ENCODE measurements at places on chromosomes 6 and 20.
A peak's percentile ranks its signal among the peaks of the same experiment; 100 is the strongest.

- no peak for DNase-seq
Observed at GRCh38 chr6:17938901-17939300, 48.5 kb downstream of the KIF13A start.

DNA sequence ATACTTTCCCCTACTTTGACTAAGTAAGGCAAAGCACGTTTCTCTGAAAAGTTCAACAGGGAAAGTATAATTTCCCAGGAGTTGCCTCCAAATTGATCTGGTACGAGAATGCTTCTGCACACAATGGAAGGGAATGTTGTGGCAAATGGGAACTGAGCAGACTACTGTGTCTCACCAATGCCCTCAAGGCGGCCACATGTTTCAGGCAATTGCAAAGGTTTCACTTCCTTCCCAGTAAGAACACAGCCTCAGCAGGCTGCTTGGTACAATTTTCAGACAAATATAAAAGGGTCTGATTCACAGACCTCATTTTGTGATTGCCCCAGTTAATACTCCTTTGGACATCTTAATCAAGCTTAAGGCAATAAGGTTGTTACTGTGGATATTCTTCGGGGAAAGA, 71.2 kb downstream of the KIAA0319 start:
- no peak for DNase-seq

GRCh38 chr6:73694711-73695411, 1.1 kb upstream of the CD109 start:
- peak; percentile 29 for DNase-seq

- DNase-seq: no peak
Observed at GRCh38 chr6:34525431-34526175, 30.5 kb downstream of the SPDEF start.

- DNase-seq: no peak
Observed at GRCh38 chr6:84018453-84019061, 15.0 kb upstream of the MRAP2 start.

GRCh38 chr6:43833223-43833995, 63.4 kb downstream of the VEGFA start:
- no peak for DNase-seq

- no peak for DNase-seq
Observed at GRCh38 chr6:137570393-137570792, 76.2 kb upstream of the OLIG3 start.

DNA sequence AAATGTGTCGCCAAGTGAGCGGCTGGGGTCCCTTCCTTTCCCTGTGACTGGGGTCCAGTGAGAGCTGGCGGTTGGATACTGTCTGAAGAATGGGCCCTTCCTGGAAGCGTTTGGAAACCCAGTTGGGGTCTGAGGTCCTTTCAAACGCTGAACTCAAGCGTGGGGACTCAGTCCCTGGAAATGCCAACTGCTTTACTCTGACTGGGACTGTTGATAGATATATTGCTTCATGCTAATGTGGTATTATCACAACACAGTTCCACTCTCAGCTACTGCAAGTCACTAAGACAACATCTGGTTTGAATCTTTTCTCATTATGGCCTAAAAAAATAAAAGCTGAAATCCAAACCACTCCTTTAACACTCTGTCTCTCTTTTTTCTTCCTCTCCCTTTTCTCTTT, 23.7 kb upstream of the PSMF1 start:
- no peak for DNase-seq

DNA sequence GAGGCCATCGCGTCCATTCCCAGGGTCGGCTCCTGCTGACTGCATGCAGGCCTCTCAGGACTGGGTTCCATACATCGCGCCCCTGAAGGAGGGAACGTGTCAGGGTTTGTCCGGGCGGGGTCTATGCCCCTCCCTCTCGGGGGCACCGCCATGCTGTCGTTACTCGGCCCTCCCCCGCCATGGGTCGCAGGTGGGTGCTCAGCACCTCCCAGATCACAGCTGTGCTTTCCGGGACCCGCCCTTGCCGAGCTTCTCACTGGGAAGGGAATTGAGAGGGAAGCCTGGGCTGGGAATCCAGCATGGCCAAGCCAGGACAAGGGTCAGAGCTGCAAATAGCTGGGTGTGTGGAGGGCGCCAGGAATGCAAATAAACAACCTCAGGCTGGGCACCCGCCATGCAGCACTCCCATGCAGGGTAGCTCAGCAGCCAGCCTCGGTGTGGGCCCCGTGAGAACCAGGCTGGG, at the start of gene FRMD1:
TSS of gene FRMD1 (minus strand) at position 270 of the 463 bp plus-strand sequence. CDS start at position 152, 118 bp downstream.
- no peak for DNase-seq

DNA sequence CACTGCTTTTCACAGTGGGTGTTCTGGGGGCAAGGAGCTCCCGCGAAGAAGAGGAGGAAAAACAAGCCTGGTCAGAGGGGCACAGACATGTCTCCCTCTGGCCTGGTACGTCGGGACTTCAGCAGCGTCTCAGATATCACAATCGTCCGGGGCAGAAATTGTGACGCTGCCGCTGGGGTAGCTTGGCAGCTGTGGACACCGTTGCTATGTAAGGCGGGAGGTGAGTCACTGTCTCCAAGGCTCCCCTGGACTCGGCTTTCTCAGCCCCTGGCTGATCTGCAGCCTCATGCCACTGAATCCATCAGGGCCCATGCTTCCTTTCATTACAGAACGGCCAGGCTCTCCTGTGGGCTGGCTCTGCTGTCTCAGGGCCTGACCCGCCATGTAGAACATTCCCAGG, 98.7 kb downstream of the SULF2 start:
- DNase-seq: no peak

GRCh38 chr20:62133051-62133845, 9.9 kb downstream of the PSMA7 start:
- no peak for DNase-seq

GRCh38 chr20:59559863-59560262, 44.5 kb upstream of the PHACTR3 start:
- no peak for DNase-seq

- no peak for DNase-seq
Observed at GRCh38 chr6:169994739-169995138, 243.3 kb downstream of the ERMARD start.

GRCh38 chr6:9503111-9503761, 911.6 kb downstream of the TFAP2A start:
- DNase-seq: no peak

- no peak for DNase-seq
Observed at GRCh38 chr6:158815379-158815724, 3.8 kb downstream of the EZR start.

DNA sequence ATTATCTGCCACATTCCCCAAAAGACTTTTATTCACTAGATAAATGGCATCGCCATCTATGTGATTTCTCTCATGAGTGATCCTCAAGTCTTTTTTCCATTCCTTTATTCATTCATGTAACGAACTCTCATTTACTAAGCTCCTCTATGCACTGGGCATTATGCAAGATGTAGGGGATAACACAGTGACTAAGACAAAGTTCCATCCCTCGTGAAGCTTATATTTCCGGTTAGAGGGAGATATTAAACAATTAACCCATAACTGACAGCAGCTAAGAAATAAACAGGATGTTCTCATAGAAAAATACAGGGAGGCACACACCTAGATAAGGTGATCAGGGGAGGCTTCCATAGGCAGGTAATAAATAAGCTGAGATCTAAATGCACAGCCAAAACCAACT, 17.2 kb upstream of the PREX1 start:
- DNase-seq: no peak

DNA sequence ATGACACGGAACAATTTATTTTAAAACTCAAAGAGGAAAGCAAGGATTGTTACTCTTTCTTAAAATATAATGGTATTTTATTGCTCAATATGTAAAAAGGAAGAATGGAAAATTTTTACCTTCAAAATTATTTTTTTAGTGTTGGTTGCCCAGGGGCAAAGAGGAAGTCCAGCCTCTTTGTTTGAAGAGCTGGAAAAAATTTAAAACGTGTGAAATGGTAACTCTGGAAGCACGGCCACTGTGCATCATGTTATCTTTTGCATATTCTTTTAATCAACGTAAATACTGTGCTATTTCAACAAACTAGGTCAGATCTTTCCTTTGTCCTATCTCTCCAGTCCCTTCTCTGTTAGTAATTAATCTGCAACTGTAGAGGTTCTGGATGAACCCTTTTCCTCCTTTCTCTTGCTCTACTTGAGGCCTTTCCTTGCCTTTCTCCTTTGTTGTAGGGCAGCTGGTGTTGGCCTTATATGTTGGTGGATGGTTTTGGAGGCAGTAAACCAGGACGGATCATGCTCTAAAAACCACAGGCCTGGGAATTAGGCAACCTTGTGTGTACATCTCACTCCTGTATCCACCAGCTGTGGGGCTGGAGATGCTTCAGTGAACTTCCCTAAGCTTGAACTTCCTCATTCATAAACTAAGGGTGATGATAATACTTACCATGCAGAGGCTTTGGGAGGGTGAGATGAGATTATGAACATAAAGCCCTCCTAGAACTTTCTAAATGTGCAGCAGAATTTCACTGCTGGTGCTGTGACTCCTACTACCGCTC, 143.3 kb downstream of the PRL start:
- no peak for DNase-seq

DNA sequence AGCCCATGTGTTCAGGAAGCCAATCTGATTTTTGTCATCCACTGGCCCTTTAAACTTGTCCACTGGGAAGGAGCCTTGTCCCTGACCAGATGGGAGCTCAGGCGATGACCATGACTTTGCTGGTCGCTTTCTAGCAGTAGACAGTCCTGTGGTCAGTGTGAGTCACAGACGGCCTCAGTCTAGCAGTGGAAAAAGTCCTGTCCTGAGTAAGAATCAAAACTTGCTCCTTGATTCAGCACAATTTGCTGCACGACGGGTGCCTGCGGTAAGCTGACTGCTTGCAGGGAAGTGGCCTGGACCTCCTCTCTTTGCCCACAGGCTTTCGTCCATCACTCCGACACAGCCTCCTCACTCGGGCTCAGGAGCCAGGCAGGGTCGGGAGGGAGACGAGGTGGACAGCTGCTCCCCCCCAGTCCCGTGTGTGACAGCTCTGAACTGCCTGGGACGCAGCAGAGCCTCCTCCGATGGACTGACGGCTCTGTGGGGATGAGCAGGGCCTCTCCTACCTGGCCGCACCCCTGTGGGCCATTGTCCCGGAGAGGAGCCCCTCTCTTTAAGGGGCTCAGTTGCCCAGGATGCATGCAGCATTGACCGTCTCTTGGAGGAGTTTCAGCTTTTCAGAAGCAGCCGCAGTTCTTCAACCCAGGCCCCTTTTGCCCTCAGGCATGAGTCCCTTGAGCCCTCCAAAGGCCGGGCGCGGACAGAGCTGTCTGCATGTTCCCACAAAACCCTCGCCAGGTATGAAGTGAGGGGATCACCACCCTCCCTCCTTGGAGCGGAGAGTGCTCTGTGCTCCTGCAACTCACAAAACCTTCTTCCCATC, 209.2 kb downstream of the ANKRD60 start:
- DNase-seq: no peak

DNA sequence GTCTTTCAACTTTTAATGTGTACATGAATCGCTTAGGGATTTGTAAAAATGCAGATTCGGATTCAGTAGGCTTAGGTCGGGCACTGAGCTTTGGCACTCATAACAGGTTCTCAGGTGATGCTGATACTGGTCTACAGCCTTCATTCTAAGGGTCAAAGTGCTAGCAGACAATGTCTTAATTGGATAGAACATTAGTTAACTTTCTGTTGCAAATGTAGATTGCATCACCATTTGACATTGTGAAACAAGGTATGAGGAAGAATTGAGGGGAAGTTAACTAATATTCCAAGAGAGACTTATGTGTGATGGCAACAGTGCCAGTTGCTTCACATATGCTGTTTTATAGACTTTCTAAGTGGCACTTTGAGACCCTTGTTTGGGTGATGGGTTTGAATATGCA, 86.9 kb downstream of the MLIP start:
- DNase-seq: no peak

DNA sequence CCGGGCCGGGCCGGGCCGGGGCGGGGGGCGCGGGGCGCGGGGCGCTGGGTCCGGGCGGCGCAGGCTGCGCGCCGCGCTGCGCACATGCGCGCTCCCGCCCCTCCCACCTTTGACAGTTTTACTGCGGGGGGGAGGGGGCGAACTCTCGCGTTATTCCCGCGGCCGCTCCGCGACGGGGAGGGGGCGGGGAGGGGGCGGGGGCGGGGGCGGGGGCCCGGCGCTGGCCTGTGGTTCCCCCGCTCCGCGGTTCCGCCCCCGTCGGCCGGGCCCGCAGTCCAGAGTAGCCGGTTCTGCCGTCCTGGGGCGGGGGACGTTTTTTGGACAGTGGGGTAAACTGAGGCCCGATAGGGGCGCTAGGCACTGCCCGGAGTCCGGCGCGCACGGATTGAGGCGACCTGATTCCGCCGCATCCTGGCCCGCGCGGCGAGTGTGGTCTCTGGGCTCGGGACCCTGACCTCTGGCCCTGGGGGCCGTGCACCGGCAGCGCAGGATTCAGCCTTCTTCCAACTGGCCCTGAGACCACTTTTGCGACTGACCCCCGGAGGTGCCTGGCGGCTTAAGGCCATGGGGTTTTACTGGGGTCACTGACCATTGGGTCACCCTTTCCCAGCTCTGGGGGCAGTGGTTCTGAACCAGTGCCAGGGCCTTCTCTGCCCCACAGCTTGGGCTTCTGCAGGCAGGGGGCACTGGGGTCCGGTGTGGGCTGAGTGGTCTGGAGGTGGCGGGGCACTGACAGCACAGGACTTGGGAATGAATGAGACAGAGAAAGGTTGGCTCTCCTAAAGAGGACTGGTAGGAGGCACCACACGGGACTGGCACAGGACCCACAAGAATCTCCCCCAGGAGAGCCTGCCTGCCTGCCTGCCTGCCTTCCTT, at the start of gene ZNF512B:
TSS of gene ZNF512B (minus strand) at position 93 of the 876 bp plus-strand sequence. CDS start 1,980 bp downstream, outside the sequence.
- DNase-seq: peak; percentile 72

- no peak for DNase-seq
Observed at GRCh38 chr6:136534268-136534667, 16.0 kb downstream of the MAP7 start.

- no peak for DNase-seq
Observed at GRCh38 chr6:101398716-101399615, 5.5 kb downstream of the GRIK2 start.

DNA sequence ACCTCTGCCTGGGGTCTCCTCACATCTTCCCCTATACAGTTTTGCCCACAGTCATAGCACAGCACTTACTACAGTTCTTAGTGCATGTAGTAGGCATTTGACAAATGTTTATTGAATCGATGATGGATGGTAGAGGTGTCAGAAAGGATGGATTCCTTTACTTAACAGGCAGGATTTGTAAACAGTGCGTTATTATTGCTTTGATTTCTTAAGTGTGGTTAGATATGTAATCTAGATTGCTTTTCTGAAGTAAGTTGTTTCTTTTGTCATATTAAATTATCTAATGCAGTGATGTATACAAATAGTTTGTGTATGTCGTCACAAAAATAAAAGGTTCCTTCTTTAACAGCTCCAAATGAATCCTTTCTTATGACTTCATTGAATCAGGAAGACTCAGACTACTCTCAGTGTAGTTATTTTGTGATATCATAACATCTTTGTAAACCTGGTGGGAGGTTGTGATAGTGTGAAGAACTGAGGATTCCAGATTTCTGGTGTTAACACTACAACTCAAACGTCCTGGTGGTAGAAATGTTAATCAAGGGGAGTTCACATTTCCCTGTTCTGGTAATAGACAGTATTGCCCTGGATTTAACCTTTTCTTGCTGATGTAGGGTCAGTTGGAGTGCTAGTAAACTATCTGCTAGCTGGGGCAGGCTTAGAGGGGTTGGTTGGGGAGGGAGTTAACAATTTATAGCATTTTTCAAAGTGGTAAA, 87.7 kb downstream of the HIVEP1 start:
- no peak for DNase-seq

- DNase-seq: peak; percentile 77
Observed at GRCh38 chr20:815914-816606, 17.5 kb upstream of the FAM110A start.

- no peak for DNase-seq
Observed at GRCh38 chr6:166572370-166573261, 13.9 kb downstream of the RAMACL start.

Measured in activated CD4-positive, alpha-beta T cell treated with anti-CD3 and anti-CD28 coated beads for 48 hours (primary cell).